ENCODE measurements at places on chromosomes 5 and 9.

DNA sequence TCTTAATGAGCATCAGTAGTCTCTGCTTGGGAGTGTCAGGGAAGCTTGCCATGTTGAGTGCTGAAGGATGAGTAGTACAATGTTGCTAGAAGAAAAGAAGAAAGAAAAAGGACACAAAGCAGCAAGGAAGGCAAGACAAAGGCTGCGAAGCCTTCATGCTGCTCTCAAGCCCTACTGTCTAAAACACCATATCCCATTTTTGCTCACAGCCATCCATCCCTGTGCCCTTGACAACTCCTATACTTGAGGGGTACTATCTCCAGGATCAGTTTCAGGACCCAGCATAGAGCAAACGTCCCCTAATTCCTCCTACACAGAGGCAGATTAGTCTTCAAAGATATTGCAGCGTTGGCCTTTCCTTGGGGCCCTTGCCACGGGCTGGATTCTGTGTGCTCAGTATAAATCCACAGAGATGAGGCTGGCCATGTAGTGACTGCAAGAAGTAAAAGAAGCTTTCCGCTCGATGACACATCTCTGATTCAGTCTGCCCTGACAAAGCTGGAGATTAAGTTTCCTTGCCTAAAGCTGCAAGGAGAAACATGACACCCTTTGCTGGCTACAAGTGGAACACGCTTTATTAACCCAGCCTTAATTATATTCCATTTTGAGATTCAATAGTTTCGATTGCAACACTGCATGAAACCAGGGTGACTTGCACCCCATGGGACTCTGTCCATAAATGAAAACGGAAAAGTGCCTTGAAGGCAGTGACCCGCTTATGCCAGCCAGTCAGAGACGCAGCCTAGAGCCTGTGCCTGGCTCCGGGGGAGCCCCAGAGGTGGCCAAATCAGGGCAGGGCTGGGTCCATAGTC is 304.6 kb downstream of the ACTL7B start:
- DNase-seq: no peak

DNA sequence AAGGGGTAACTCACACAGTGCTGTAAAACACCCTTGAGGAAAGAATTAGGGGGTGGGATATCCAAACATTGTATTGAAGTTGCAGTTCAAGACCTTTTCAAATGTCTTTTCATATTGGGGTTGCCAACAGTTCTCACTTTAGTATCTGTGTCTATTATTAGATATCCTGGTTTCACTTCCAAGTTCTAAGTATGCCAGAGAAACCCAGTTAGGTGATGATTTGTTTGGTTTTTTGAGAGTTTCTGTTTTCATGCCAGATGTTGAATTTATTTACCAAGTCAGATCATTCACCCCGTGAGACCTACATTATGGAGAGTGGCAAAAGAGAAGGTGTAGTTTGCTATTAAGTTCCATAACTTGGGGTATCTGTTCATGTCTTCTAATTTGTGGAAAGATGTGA is 64.5 kb downstream of the C9orf152 start:
- no peak for DNase-seq

DNA sequence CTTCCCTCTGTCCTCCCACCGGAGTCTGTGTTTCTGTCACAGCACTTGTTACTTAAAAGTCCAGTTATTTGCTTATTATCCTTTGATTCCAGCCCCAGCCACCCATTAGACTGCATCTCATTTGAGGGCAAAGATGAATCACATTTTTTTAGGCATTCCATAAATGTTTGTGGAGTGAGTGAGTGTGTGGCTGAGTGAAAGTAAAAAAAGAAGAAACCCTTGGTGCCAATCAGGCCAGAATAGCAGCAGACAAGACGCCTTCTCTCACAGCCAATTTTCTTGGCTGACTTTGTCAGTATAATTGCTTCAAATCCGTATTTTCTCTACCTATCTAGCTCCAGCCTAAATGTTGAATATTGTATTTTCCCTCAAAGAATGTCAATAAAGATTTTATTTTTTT is 613.0 kb upstream of the WWC1 start:
- DNase-seq: no peak

- no peak for DNase-seq
Observed at GRCh38 chr5:177447611-177448243, 1.1 kb downstream of the PRR7 start.

DNA sequence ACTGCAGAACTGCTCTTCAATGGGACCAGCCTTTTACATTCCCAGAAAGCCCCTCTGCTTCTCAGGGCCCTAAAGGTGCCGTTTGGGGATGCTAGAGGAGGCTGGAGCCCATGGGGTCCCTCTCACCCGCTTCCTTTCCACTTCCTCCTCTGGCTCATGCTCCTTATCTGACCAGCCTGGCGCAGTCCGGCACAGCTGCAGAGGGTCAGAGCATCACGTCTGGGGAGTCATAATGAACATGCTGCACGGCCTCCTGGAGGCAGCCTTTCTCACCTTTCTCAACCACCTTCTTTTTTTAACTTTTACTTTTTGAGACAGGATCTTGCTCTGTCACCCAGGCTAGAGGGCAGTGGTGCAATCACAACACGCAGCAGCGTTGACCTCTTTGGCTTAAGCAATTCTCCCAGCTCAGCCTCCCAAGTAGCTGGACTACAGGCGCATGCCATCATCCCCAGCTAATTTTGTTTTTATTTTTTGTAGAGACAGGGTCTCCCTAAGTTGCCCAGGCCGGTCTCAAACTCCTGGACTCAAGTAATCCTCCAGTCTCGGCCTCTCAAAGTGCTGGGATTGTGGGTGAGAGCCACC is 15.1 kb upstream of the TCF7 start:
- no peak for DNase-seq

DNA sequence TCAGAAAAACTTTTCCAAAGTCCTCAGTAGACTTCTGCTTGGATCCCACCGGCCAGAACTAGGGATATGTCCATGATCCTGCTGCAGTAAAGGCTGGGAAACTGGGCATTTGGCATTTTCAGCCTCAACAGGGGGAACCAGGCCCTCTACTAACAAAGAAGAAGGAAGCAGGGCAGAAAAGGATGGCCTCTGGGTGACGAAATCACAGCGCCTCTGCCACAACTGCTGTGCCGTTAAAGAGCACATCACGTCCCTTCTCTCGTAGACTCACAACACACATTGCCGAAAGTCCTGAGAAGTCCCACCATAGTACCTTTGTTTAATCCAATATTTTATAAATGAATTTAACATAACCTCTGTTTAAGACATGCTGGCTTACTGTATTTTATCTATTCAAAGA is 10.4 kb upstream of the AFAP1L1 start:
- DNase-seq: no peak

DNA sequence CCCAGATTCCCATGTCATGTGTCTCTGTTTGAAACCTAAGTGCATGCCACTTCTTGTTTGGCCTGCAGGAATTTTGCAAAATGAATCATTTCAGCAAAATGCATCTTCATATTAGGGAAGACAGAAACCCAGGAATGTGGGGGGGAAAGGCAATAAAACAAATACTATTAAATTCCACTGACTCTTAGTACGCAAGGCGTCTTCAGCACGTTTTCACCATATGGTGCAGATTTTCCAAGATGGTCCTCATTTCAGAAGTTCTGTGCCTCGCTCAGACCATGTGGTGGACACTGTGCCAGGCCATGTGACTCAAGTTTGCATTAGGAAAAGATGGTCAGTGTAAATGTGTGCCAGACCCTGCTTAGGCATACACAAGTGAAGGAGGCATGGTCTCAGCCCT is 184.0 kb downstream of the ACTL7B start:
- no peak for DNase-seq

GRCh38 chr5:153809166-153809565 is 229.5 kb downstream of the FAM114A2 start:
- DNase-seq: no peak

DNA sequence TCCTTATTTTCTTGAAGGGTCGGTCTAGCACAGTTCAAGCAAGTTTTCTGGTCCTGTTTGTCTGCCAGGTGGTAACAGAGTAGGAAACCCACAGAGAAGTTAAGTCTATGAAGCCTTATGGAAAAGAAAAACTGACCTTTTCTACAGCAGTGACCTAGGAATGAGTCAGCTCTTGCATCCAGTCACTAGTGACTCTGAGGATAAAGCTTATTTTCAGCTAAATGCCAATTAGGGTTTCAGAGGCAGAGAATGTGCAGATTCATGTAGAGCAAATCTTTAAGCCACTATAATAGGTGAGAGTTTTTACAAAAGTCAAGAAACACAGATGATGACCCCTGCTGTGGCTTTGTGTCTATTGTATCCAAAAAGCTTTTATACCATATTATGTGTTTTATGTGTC is 100.7 kb downstream of the CWC27 start:
- DNase-seq: no peak
